ENCODE measurements at places on chromosomes 13 and 19.

DNA sequence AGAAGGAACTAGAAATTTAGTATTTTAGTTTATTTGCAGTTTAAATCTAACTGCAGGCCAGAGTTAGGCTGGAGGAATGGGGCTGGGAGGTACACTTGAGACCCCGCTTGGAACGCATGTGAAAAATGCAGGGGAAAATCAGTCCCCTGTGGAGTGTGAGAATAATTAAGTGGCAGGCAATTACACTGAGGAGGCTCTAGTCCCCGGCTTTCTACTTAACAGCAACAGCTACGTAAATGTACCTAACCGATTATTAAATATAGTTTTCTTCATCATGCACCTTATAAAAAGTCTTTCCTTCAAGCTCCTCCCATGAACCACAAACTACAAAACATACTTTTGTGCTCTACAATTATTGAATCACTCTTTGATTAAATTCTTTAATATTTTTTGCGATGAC is 804 bp downstream of the ZNF708 start:
- DNase-seq = no peak

DNA sequence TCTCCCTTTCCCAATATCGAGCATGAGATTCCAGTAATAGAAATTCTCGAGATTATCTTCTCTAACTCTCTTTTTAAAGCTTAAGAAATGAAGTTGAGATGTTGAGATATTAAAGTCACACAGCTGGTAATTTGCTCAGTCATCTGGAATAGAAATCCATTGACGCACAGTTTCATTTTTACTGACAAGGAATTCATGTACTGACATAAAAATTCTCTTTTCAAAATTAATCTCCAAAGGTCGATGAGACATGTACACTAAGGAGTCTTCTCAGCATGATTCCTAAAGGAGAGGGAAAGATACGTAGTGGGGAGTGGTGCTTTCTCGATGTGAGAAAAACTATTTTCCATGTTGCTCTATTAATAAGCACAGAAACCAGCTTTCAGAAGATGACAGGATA is 1639.5 kb upstream of the MIR17HG start:
- DNase-seq = no peak

- no peak for DNase-seq
These were observed 16.6 kb downstream of the CARD8 start for GRCh38 chr19:48239120-48239519.

- no peak for DNase-seq
These were observed 5.1 kb upstream of the FLT3LG start for GRCh38 chr19:49468746-49469447.

DNA sequence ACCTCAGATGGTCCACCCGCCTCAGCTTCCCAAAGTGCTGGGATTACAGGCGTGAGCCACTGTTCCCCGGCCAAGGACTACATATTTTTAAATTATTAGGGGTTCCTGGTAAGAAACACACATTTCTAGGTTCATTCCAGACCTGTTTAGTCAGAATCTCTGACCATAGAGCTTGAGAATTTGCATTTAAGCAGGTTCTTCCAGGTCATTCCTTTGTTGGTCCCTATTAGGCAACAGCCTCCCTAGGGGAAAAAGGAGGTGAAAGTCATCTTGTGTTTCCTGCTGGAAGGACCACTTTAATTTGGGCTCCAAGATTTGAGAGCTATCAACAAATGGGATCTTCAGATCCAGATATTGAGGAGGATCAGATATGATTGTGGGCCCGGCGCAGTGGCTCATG is 16.3 kb downstream of the S1PR2 start:
- no peak for DNase-seq

DNA sequence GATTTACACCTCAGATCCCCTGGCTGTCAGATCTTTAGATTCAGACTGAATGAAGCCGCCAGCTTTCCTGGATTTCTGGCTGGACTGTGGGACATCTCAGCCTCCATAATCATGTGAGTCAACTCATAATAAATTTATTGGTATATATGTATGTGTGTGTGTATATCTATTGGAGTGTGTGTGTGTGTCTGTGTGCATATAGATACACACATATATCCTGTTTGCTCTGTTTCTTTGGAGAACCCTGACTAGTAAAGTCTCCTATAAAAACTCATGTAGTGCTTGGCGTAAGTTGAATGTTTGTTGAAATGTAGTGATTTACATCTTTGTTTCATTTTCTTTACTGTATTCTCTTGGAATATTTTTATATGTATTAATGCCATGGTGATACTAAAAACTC is 499.5 kb upstream of the KLF12 start:
- DNase-seq = no peak

GRCh38 chr13:37040789-37041188 is 18.7 kb downstream of the SUPT20H start:
- no peak for DNase-seq

GRCh38 chr13:110115591-110115990 is 191.4 kb downstream of the COL4A1 start:
- DNase-seq = no peak

- no peak for DNase-seq
These were observed 87.9 kb downstream of the URI1 start for GRCh38 chr19:30029721-30030510.

GRCh38 chr19:8721334-8721733 is at the start of gene OR2Z1:
Gene OR2Z1 (plus strand): TSS chr19:8721634. CDS start chr19:8731029, 9,395 bp downstream.
- no peak for DNase-seq

DNA sequence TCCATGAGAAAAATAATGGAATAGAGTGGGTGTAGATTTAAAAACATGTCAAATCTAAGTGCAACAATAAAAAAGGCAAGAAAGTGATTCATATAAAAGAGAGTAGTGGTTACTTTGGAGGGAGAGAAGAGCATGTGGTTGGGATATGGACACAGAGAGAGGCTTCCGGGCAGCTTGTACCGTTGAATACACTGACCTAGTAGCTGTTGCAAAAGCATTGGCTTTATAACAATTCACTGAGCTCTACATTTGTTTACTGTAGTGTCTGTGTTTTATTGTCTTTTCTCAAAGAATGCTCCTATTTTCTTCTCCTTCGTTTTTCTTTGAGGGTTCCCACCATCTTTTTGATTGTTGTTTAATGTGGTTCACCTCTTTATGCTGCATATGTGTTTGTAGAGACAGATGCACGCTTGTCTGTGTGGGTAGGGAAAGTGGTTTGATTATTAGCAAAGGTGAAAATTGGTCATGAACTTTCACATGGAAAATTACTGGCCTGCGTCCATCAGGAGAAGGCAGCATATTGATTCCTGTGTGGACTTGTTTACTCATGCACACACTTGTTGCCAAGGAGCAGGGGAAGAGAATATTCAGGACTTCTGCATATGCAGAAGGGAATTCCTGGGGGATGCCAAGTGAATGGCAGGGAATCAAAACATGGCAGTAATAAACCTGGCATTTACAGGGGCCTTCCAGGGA is 29.9 kb upstream of the IRS2 start:
- no peak for DNase-seq

GRCh38 chr19:5696196-5697021 is 6.3 kb downstream of the RPL36 start:
- DNase-seq = no peak
